Naive thymus-derived CD8-positive, alpha-beta T cell (primary cell): ENCODE measurements at places on chromosomes 6 and 20. TPM values are rescaled to one million over a fixed set of nuclear protein-coding genes. Genes with fewer than 3 reads are reported as not detected.

DNA sequence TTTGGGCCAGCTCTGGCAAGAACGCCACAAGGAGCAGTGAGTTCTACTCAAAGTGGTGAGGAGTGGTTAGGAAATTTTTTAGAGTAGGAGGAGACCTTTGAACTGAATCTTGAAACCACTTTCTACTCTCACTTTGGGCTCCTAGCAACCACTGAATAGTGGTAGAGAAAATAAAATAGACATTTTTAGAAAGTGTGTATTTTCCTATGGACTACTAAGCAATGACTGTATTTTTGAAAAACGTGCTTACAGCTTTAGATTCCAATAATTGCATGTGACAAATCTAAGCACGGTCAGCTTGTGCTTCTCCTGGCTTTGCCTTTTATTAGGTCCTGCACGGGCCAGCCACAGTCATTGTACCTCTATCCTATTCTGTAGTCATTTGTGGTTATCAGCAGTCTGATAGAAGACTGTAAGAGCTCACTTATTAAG, 8.7 kb upstream of the IFNGR1 start:
- no peak overlapping the region for H3K27ac ChIP-seq
- DNase-seq, result no peak
- peaks cover 53% of the 10 kb centered on the region for H3K4me1 ChIP-seq
- no peak overlapping the region for H3K4me3 ChIP-seq

- H3K27me3 ChIP-seq, result no peaks in the 10 kb centered on the region
- no peaks in the 10 kb centered on the region for H3K36me3 ChIP-seq
- peak; percentile 82 for DNase-seq
- H3K27ac ChIP-seq, result peak overlapping the region; percentile 47
- H3K4me1 ChIP-seq, result peaks cover 4% of the 10 kb centered on the region
Measured at GRCh38 chr20:36202891-36203338, 33.4 kb upstream of the AAR2 start.

- H3K36me3 ChIP-seq, result no peaks in the 10 kb centered on the region
- no peak overlapping the region for H3K27ac ChIP-seq
- H3K4me3 ChIP-seq, result no peak overlapping the region
- no peaks in the 10 kb centered on the region for H3K27me3 ChIP-seq
- DNase-seq, result no peak
- H3K4me1 ChIP-seq, result peaks cover 3% of the 10 kb centered on the region
Measured at GRCh38 chr6:119902681-119903080, 553.1 kb upstream of the MAN1A1 start.

TBX18 gene
- not detected for total RNA-seq

- peaks cover 36% of the 10 kb centered on the region for H3K27me3 ChIP-seq
- H3K36me3 ChIP-seq, result no peaks in the 10 kb centered on the region
- no peaks in the 10 kb centered on the region for H3K4me1 ChIP-seq
- H3K4me3 ChIP-seq, result no peak overlapping the region
- no peak overlapping the region for H3K27ac ChIP-seq
- no peak for DNase-seq
Measured at GRCh38 chr20:37575884-37576283, 48.2 kb upstream of the BLCAP start.

DNA sequence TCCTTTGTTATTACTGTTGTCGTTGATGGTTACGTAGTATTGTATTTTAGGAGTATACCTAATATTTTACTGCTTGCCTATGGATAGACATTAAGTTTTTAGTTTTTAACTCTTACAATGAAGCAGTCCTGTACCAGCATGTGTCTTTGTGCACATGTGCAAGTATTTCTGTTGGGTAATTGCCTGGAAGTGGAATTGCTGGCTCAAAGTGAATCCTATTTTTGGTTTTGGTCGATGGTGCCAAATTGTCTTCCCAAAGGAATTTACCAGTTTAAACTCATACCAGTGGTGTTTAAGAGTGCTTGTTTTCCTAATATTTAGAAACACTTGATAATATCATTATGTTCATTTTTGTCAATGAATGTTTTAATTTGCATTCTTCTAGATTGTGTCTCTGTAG, 75.5 kb downstream of the ANKS1A start:
- DNase-seq, result no peak
- peaks cover 5% of the 10 kb centered on the region for H3K36me3 ChIP-seq
- H3K27ac ChIP-seq, result no peak overlapping the region
- peaks cover 4% of the 10 kb centered on the region for H3K4me1 ChIP-seq
- H3K27me3 ChIP-seq, result no peaks in the 10 kb centered on the region

DNA sequence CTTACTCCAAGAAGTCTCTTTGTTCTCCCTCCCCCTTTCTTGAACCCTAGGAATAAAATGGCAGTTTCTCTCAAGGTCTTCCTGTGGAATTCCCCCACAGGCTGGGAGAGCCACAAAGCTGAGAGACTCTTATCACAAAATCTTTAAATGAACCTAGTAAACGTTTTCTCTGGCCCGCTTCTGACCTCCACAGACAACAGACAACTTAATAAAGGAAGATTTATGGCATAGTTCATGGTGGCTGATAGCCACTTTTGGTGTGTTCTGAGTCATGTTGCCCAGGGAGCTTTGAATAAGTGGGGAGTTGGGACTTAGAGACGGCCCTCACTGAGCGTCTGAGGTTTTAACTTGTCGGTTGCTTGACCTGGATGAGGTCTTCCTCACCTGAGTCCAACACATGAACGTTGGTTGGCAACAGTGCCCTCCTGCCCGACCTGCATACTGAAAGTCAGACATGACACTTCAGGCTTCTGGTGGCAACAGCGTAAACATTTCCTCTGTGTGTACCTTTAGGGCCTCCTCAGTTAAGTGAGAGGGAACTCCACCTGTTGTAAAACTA, 124.1 kb downstream of the FOXO3 start:
- H3K4me1 ChIP-seq, result peaks cover 19% of the 10 kb centered on the region
- H3K27ac ChIP-seq, result no peak overlapping the region
- DNase-seq, result no peak
- peaks cover 29% of the 10 kb centered on the region for H3K36me3 ChIP-seq
- no peak overlapping the region for H3K4me3 ChIP-seq

GRCh38 chr6:3260772-3261517, 2.2 kb downstream of the PSMG4 start:
- H3K27me3 ChIP-seq, result peaks cover 6% of the 10 kb centered on the region
- H3K4me1 ChIP-seq, result peaks cover 49% of the 10 kb centered on the region
- H3K36me3 ChIP-seq, result peaks cover 7% of the 10 kb centered on the region
- H3K4me3 ChIP-seq, result peak overlapping the region; percentile 98
- H3K27ac ChIP-seq, result peak overlapping the region; percentile 79
- no peak for DNase-seq

GRCh38 chr6:53424300-53424699, 75.5 kb upstream of the ELOVL5 start:
- H3K36me3 ChIP-seq, result no peaks in the 10 kb centered on the region
- H3K27ac ChIP-seq, result no peak overlapping the region
- no peak overlapping the region for H3K4me3 ChIP-seq
- DNase-seq, result no peak
- H3K27me3 ChIP-seq, result peaks cover 3% of the 10 kb centered on the region

DNA sequence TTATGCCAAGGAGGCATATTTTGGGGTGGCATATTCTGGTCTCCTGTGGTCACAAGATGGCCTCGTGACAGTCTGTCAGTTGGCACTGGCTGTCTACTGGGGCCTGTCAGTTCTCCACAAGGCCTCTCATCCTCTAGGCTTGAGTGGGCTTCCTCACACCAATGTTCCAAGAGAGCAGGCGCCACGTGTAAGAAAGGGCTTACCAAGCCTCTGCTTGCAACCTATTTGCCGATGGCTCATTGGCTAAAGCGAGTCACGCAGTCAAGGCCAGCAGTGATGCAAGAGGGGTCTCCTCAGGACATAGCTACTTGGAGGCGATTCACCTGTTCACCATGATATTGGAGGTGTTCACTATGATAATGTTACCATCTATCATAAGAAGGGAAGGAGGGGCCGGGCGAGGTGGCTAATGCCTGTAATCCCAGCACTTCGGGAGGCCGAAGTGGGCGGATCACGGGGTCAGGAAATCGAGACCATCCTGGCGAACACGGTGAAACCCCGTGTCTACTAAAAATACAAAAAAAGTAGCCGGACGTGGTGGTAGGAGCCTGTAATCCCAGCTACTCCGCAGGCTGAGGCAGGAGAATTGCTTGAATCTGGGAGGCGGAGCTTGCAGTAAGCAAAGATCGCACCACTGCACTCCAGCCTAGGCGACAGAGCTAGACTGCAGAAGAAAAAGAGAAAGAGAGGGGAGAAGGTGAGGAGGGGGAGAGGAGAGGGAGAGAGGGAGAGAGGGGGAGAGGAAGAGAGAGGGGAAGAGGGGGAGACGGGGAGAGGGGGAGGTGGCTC, 35.3 kb downstream of the C6orf52 start:
- no peaks in the 10 kb centered on the region for H3K36me3 ChIP-seq
- H3K27ac ChIP-seq, result no peak overlapping the region
- peak overlapping the region; percentile 24 for H3K4me3 ChIP-seq
- peaks cover 15% of the 10 kb centered on the region for H3K27me3 ChIP-seq
- no peak for DNase-seq
- H3K4me1 ChIP-seq, result peaks cover 8% of the 10 kb centered on the region

- peaks cover 2% of the 10 kb centered on the region for H3K4me1 ChIP-seq
- no peak for DNase-seq
- no peaks in the 10 kb centered on the region for H3K27me3 ChIP-seq
- no peaks in the 10 kb centered on the region for H3K36me3 ChIP-seq
Measured at GRCh38 chr6:96563853-96564252, 925 bp downstream of the FHL5 start.

CST4 gene
- total RNA-seq, result not detected

DNA sequence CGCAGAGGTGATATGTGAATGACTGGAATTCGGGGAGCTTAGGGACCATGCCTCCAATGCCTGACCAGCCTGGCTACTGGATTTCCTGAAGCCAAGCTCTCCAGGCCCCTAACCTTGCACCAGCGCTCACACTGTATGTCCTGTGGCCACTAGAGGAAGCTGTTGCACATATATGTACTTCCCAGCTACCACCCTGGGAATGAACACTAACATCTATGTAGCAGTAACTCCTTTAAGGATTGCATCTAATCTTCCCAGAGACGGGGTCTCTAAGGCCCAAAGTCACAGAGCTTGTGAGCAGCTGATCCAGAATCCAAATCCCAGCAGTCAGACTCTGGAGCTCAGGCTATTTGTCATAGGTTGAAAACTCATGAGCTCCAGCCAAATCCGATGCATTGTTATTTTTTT, 20.4 kb upstream of the BPIFB1 start:
- H3K4me1 ChIP-seq, result no peaks in the 10 kb centered on the region
- H3K4me3 ChIP-seq, result no peak overlapping the region
- H3K36me3 ChIP-seq, result no peaks in the 10 kb centered on the region
- no peak overlapping the region for H3K27ac ChIP-seq

BPIFB4 gene
- total RNA-seq, result not detected

CDH4 gene
- 0.44 TPM for total RNA-seq

GRCh38 chr20:41367393-41367695, 726 bp upstream of the EMILIN3 start:
- H3K27me3 ChIP-seq, result peaks cover 47% of the 10 kb centered on the region
- peaks cover 7% of the 10 kb centered on the region for H3K36me3 ChIP-seq
- peaks cover 10% of the 10 kb centered on the region for H3K4me1 ChIP-seq
- DNase-seq, result no peak
- peak overlapping the region; percentile 46 for H3K4me3 ChIP-seq
- H3K27ac ChIP-seq, result no peak overlapping the region

DNA sequence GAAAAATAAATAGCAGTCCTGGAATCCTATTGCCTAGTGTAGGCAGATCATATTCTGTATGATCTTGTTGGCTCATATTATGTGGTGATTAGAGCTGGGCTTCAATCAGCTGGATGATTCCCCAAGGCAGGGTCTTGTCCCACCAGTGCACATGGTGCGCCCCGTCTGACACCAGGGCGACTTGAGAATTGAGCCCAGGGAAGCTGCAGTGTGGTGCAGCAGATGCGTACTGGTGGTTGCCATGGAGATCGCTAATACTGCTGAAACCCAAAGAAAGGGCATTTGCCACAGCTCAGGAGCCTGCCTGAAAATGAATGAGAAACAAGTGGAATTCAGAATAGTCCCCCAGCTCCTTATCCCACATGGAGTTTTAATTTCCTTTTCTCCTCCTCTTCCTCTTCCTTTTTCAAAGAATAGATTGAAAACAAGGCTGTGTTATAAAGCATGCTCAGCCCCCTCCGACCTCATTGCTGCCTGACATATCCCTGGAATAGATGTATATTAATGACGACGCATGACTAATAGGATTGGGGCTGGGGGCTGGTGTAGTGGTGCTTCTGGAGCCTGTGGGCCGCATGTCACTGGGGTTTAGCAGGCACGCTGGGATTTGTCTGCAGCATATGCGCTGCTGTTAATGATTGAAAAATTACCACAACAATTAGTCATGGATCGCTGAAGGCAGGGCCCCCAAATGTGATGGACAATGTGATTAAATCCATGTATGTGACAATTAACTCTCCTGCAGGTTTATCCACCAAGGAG, 210.5 kb downstream of the FARS2 start:
- DNase-seq, result no peak
- peaks cover 22% of the 10 kb centered on the region for H3K4me1 ChIP-seq
- peaks cover 2% of the 10 kb centered on the region for H3K36me3 ChIP-seq

DNA sequence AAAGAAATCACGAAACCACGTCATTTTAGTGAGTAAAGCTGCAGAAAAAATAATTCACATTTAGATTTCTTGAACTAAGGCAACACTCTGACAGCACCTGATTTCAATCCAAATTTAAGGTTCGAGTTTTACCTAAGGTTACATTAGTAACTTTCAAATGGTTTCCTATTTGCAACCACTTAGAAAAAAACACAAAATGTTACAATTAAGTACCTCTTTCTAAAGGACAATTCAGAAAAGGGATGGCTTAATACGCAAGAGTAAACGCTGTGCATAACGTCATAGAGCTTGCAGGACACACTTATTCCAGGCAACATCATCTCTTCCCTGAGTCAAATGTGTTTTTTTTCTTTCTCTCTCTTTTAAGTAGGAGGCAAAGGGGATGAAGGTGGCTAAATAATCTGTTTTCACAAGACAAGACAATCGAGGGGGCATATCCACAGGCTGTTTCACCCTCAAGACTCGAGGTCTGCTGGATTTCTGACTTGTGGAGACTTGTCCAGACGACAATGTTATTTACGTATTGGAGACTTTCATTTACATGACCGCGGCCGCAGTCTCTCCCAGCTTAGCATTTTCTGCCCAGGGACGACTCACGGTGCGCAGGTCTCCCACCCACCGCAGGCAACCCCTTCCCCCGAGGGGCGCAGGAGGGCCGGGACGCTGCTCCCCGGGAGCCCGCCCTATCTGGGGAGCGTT, 86.0 kb downstream of the SESN1 start:
- peak overlapping the region; percentile 92 for H3K4me3 ChIP-seq
- no peaks in the 10 kb centered on the region for H3K27me3 ChIP-seq
- H3K27ac ChIP-seq, result peak overlapping the region; percentile 97
- no peaks in the 10 kb centered on the region for H3K36me3 ChIP-seq
- H3K4me1 ChIP-seq, result peaks cover 36% of the 10 kb centered on the region
